ENCODE measurements at places on chromosomes 1 and 21.

GRCh38 chr1:24635195-24635843 lies 7.8 kb upstream of the SRRM1 start:
- peak; percentile 72 for DNase-seq

DNA sequence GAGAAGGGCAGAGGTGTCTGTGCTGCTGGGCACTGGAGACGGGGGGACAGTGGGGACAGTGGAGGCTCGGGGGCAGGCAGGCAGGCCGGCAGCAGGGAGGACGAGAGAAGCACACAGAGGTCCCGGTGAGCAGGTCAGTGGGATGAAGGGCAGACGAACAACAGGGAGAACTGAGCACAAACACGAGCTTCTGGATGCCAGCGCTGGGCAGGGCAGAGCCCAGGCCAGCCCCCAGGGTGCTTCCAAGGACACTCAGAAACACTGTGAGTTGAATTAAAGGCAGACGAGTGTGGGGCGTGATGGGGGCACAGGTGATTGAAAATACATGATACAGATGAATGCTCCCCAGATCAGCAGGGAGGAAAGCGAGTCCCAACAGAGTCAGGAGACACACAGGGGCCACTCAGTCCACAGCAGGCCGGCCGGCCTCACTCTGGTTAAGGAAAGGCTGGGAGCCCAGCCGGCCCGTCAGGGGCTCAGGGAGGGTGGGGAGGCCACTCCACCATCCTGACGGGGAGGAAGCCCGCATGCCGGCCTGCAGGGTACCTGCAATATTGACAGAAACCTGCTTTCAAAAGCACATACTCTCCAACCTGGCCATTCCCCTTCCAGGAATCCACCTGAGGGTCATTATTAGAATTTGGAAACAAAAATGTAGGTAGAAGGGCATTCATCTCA lies 14.1 kb downstream of the SLC19A1 start:
- no peak for DNase-seq

DNA sequence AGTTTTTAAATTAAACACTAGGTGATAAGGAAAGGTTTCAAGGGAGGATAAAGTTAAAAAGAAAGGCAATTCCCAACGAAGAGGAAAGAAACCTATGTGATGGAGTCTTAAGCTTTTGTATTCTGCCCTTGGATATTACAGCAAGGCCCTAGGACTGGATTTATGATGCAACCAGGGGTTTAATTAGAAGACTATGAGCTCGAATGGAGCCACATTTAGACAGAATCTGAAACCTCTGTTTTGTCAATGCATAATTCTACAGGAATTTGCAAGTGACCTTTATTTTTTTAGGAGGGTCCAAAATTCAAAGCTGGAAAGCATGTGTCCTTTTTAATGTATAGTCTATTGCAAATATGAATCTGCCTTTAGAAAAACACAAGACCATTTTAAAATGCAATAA lies 37.9 kb downstream of the TGFB2 start:
- DNase-seq, result no peak

GRCh38 chr1:33294071-33295010 lies 26.6 kb downstream of the A3GALT2 start:
- no peak for DNase-seq

DNA sequence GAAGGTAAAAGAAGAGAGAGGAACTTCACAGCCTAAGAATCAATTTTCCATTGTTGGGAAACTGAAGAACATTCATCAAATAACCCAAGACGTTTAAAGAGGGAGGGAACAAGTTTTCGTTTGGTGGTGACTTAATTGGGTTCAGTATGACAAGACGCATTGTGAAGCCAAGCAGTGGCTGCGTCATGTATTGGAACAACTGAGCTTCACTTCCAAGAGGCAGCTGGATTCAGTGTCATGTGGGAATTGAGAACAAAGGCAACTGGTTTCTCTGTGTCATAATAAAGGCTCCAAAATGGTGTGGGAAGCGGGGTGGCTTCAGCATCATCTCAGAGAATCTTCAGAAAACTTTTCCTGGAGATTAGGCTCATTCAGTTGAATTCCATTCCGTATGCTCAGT lies 29.8 kb upstream of the RC3H1 start:
- peak; percentile 43 for DNase-seq

DNA sequence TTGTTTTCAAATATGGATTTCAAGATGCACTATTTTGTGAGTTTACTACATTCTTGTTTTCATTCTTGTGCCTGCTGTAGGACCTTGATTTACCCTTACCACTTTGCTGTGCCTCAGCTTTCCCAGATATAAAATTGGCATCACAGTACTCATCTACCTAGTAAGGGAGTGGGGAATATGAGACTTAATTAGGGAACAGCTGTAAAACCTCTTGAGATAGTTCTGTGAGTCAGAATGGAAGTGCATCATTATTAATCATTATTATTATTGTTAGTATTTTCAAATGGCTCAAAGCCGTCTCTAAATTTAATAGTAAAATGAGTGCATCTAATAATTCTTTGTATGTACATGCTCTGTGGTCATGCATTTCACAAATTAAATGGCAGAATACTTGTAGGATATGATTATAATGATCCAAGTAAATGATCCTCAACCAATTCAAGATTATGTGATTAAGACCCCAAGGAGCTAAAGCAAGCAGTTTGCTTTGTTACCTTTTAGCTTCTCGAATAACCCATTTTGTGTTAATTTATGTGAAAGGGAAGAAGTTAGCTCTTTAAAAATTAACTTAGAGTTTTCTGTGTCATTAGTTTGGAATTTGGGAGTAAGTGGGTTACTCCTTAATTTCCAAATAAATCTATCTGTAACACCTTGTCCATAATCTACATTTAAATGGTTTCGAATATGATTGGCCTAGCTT lies 155.4 kb downstream of the NFIA start:
- DNase-seq, result no peak

GRCh38 chr21:42505090-42505726 lies 8.4 kb upstream of the SLC37A1 start:
- no peak for DNase-seq

GRCh38 chr1:203039609-203040512 lies 13.6 kb downstream of the PPFIA4 start:
- DNase-seq, result peak; percentile 80

GRCh38 chr1:152941037-152941711 lies 5.8 kb upstream of the SPRR5 start:
- DNase-seq, result no peak

DNA sequence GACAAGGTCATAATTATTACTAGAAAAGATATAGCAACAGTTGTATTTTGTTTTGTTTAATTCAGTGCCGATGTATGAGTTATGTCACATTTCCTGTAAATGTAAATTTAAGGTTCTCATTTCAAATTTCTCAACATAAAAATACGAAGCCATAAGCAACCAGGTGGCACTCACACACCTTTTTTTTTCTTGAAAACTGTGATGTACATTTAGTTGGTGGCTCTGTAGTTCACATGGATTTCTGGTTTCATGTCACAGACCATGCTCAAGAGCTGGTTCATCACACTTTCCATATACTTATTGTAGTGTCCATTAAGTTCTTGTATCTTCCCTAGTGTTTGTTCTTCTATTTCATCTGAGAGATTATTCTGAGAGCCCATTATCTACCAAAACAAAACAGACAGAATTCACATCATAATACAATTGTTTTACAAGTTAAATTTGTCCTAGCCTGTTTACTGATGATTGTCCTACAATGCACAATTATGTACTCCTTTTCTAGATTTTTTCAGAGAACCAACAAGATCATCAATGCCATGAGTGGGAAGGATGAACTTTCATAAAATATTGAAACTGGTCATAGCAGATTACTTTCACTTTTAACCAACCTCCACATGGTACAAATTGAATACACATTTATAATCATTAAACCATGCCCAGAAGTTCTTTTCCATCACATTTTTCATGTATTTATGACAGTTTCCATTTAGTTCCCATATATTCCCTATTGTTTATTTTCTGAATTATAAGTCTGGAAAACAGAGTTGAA lies 17.1 kb downstream of the ATP6V1G3 start:
- no peak for DNase-seq

- no peak for DNase-seq
These were observed 36.4 kb downstream of the EPHA2 start for GRCh38 chr1:16119504-16119903.

DNA sequence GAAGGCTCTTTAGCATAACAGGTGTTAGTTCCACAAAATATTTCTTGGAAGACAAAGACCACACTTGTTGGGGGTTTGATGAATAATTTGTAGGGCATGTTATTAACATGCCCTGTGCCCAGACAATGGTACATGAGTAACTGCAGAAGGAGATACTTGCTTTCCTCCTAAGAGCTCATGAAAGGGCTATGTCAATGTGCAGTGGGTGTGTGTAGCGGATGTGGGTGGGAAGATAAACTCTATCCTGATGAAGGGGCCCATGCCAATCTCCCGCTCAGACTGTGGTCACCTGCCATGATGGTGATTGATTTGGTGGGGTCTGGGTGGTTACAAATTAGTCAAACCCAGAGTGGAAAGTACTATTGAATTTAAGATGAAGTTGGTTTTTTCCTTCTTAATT lies 69.8 kb upstream of the DNAH14 start:
- DNase-seq, result no peak

DNA sequence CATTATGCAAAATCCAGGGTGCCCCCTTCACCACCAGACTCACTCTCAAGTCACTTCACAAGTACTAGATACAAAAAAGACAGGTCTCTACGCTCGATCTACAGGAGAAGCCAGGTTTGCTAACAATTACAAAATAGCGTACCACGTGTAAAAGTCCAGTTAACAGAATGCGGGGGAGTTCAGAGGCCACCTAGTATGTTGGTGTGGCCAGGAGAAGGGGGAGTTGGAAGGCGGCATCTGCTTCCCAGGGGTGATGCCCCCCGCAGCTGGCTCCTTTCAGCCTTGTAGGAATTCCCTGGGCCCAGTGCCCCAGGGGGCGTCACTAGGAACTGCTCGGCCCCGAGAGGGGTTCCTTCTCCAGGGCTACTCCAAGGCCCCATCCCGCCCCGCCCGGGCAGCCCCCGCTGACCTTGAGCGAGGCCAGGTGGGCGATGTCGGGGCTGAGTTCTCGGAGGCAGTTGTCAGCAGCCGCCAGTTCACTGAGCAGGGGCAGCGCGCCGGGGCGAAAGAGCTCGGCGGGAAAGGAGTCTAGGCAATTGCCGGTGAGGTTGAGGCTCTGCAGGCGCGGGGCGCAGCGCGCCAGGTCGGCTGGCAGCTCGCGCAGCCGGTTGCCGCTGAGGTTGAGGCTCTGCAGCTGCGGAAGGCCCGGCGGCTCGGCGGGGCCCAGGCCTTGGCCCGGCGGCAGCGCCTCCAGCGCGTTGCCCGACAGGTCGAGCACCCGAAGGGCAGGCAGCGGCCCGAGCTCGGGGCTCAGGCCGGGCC lies 664 bp downstream of the LRRC47 start:
- DNase-seq, result peak; percentile 42

GRCh38 chr1:8409106-8409505 lies 91.2 kb downstream of the SLC45A1 start:
- DNase-seq, result peak; percentile 82

DNA sequence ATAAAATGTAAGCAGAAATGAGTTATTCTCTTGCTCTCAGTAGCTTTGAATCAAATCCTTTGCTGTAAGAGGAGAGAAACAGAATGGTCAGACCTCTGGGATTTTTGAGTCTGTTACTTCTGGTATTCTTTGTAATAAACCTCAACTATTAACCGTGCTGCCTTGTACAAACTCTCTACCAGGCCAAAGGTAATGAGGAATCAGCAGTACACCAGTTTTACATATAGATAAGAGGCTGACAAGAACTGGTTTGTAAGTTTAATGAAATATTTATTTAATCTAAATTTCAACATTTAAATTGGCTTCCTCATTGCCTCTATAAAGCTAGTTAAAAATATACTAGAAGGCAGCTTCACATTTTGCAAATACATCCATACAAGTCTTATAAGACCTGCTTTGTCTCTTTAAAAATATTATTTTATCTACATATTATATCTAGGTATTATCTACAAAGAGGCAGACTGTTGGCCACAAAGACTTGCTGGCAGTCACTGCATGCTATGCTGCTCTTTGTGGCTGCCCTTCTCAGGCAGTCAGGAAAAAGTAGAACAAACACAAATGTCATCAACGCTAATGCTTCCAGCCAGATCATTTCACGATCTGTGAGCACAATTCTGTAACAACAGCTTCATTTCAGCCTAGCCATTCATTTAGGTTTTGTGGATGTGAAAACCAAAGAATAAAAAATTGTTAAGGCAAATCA lies 173.0 kb downstream of the GABPA start:
- peak; percentile 30 for DNase-seq

- no peak for DNase-seq
These were observed 58.9 kb downstream of the TEX35 start for GRCh38 chr1:178571807-178572206.

DNA sequence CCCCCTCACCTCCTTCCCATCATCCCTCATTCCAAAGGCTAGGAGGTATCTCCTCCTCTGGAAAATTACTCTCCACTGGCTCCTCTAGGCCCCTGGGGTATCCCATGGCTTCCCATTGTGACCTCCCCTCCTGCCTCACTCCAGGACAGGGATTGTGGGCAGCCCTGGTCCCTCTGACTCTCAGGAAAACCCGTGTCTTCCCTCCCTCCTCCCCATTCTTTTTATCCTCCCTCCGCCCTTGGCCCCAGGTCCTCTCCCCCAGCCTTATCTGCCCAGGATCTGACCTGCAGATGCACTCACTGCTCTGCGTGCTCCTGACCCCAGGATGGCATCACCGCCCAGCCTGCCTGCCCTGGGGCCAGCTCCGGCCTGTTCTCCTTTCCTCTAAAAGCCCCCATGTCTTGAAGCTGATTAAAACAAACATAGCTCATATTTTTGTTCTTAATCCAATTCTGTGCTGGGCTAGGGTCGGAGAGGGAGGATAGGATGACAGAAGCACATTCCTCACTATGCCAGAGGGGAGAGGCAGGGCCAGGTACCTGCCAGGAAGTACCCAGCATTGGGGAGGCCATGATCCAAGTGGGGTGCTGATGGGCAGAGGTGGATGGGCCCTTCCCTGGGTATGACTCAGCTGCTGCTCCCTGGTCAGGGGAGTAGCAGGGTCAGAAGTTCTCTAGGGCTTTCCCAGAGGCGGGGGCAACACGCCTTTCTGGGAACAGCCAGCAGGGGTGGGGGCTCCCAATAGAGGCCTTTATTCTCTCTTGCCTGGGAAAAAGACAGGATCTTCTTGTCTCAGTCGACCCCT lies 13.8 kb upstream of the UBL4B start:
- no peak for DNase-seq

DNA sequence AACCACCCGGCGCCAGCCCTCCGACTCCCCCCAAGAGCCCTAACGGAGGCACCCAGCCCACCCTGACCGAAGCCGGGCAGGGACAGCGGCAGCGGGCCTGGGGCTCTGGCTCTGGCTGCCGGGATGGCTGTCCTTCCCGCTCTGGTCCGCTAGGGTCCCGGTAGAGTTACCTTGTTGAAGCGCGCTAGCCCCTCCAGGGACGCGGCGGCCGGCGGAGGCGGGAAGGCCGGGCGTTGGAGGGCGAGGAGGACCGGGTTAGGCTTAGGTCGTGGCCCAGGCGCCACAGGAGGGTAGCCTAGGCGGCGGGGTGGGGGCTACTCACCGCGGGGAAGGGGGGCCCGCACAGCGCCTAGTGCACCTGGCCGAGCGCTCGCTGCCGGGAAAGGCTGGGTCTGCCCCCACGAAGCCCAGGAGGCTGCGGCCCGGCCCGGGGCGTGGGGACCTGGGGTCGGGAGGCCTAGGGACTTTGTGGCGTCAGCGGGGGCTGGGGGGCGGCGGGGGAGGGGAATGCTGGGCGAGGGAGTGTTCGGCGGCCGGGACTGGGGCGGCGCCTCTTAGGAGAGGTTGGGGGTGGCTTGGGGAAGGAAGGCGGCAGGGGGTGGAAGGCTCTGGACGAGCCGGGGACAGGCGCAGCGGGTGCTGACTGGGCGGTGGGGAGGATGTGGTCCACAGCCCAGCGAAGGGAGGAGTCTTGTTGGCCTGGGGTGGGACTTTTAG lies at the start of gene TRIM17:
Gene TRIM17, minus strand, starts transcription at position 645 of the 717 bp plus-strand sequence. CDS start 1,789 bp downstream, outside the sequence.
- peak; percentile 82 for DNase-seq

All from cardiac muscle cell (in vitro differentiated cells and primary cell).